ENCODE measurements at places on chromosomes 5 and 9.

DNA sequence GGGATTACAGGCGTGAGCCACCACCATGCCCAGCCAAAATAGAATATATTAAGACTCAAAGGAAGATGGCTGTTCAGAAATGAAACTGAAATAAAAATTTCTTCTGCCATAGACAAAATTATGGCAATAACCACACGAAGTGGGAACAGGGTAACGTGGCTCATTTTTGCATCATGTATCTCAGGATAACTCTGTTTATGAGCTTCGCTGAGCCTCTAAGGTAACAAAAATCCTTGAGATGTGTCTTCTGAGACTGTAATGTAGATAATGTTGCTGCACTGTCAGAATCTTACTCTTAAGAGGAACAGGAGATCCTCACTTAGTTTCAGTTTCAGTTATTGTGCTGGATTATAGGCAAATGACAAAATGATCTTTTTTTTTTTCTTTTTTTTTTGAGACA is 153.8 kb downstream of the GOLPH3 start:
- no peak for DNase-seq

- no peak for DNase-seq
These were observed 33.0 kb upstream of the SNAPC3 start for GRCh38 chr9:15389631-15390030.

DNA sequence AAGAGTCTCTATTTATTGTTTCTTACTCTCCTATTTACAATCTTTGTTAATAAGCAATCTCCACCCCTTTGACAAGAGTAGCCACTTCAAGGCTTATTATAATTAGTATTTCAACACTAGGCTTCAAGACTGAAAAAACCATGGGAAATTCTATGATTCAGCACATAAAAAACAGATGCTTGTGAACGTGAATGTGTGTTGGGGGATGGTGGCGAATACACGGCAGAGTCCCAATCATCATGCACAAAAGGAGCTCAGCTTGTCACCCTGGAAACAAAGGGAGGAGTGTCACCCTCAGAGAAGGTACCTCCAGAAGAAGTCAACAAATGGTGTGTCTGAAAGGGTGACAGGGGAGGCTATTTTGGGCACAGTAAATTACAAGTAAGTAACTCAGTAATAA is 157.2 kb upstream of the RETREG1 start:
- no peak for DNase-seq

DNA sequence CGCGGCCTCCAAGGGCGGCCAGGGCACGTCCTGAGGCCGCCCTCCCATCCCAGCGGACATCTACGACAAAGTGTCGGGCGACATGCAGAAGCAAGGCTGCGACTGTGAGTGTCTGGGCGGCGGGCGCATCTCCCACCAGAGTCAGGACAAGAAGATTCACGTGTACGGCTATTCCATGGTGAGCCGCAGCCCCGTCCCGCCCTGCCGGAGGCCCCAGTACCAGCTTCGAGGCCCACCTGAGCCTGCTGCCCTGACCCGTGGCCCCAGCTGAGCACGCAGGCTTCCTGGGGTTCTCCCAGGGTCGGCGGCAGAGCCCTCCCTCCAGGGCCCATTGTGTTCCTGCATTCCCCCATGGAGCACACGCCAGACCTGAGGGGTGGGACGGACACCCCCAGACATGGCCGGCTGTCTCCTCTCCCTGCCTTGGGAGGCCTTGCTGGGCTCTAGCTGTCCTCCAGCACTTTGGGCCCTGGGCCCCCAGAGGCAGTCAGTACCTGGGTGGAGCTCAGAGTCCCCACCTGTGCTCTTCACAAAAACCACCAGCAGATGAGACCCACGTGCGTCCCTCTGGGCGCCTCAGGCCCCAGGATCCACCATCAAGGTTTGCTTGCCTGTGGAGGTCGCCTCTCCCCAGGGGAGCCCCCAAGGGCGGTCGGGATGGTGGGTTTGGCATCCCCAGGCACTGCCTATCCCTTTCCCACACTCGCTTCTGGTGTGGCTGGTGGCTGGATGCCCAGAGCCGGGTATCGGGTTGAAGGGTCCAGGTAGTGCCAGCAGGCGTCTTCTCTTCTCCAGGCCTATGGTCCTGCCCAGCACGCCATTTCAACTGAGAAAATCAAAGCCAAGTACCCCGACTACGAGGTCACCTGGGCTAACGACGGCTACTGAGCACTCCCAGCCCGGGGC is 1.0 kb downstream of the PHPT1 start:
- no peak for DNase-seq

DNA sequence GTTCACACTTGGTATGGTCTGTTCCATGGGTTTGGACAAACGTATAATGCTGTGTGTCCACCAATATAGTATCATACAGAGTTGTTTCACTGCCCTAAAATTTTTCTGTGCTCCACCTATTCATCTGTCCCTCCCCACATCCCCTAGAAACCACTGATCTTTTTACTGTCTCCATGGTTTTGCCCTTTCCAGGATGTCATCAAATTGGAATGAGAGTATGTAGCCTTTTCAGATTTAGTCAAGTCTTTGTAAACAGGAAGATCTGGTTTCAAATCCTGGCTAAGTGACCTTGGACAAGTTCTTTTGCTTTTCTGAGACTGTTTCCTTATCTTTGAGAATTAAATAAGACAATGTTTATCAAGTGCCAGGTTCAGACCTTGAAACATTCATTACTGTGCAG is 13.2 kb upstream of the LVRN start:
- DNase-seq = no peak

DNA sequence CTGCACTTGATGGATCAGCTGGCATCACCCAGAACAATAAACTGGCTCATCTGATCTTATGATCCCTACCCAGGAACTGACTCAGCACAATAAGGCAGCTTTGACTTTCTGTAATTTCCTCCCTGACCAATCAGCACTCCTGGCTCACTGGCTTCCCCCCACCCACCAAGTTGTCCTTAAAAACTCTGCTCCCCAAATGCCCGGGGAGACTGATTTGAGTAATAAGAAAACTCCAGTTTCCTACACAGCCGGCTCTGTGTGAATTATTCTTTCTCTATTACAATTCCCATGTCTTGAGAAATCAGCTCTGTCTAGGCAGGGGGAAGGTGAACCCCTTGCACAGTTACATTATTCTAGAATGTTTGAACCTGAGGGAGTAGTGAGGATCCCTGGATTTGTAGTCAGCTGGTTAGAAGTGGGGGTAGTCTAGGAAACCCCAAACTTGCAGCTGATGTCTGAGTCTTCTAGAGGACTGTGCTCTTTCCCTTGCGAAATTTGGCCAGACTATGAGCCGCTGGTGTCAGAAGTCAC is 111.7 kb upstream of the NEK6 start:
- DNase-seq = no peak

- DNase-seq = no peak
These were observed 45.4 kb downstream of the RAB14 start for GRCh38 chr9:121156263-121156731.
